ENCODE measurements at places on chromosomes 2 and 18.

DNA sequence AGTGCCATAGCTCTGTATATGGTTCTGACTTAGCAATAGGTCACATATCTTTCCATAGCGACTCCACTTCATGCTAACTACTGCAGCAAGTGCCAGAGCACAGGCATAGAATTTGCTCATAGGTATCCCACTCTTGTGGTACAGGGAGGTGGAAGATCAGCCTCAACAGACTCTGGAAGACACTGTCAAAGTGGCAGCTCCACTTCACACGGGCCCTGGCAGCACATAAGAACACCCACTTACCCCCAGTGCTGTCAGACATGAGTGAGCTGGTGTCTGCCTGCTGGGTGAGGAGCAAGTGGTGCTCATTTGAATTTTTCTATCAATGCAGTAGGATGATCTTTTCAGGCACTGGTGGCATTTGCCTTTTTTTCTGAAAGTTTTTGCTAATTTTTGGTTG, 48.6 kb downstream of the BCL2L11 start:
- no peak for DNase-seq

DNA sequence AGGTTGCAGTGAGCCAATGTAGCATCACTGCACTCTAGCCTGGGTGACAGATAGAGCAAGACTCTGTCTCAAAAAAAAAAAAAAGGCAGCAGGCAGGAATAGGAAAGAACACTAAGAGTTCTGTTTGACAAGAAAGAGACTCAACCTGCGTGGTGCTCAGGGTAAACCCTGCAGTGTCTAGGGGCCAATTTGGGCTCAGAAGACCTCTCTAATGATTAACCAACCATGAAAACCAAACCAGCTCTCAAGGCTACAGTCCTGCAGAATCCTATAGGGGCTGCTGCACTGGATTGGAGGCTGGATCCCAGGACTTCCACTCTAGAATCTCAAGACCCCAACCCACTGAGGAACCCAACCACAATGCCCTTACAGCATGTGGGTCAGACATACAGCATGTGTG, 2.4 kb downstream of the TRABD2A start:
- DNase-seq = no peak

- no peak for DNase-seq
Measured at GRCh38 chr2:39429746-39430145, 7.3 kb downstream of the MAP4K3 start.

DNA sequence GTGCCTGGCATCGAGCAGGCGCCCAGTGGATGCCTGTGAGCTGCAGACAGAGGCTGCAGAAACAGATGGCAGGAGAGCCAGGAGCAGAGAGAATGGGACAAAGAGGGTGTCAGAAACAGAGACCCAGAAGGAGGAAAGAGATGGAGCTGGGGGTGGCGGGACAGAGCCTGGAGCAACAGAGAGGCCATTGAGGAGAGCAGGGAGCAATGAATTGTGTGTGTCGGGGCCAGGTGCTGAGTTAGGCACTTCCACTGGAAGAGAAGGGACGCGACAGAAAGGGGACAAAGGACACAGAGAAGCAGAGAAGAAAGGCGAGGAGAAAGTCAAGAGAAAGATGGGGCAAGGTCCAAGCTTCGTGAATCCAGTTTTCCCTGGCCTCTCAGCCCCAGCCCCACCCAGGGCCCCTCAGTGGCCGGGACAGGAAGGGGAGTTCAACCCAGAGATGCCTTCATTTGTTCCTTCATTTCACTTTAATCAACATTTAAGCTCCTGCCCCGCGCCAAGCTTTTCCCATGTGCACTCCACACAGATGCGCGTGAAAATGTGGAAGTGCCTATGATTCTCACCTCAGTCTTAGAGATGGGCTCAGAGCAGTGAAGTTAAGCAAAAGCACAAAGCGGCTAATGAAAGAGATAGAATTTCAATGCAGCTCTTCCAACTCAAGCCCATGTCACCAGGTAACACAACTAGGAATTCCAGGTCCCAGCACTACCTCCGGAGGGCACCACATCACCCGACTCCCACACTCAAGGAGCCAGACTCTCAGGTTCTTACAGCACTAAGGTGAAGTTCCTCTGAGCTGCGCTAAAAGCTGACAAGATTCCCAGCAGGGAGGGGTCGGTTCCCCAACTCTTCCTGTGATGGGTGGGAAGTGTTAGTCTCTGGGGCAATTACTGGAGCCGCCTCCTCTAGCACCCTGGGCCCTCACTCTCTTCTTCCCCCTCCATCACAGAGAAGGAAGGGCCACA, 55.1 kb downstream of the TNS1 start:
- no peak for DNase-seq

DNA sequence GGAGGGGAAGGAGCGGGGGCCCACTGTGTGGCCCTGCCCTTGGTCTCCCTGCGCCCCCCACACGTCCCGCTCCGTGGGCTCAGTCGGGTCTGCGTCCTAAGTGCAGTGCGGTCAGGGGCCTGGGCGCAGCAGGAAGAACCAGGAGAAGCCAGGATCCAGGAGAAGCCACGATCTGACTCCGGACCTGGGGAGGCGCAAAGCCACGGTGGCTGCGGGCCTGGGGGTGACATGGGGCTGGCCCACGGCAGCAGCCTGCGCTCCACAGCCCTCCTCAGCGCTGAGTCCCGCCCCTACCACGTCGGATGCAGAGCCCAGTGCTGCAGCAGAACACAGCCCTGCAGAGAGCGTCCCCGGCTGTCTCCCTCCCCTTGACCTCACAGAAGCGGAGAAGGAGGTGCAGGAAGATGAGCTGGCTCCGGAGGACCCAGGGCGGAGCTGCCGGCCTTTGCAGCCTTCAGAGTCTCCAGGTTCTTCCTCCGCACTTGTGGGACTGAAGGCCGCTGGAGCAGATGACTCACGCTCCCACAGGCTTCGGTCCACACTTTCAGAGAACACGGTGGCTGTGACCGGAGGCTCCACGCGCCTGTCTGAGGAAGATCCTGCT, 589.2 kb upstream of the SALL3 start:
- no peak for DNase-seq

- DNase-seq = no peak
Measured at GRCh38 chr18:2855560-2856350, 8.9 kb downstream of the EMILIN2 start.

GRCh38 chr2:171141320-171141719, 19.4 kb downstream of the TLK1 start:
- no peak for DNase-seq

DNA sequence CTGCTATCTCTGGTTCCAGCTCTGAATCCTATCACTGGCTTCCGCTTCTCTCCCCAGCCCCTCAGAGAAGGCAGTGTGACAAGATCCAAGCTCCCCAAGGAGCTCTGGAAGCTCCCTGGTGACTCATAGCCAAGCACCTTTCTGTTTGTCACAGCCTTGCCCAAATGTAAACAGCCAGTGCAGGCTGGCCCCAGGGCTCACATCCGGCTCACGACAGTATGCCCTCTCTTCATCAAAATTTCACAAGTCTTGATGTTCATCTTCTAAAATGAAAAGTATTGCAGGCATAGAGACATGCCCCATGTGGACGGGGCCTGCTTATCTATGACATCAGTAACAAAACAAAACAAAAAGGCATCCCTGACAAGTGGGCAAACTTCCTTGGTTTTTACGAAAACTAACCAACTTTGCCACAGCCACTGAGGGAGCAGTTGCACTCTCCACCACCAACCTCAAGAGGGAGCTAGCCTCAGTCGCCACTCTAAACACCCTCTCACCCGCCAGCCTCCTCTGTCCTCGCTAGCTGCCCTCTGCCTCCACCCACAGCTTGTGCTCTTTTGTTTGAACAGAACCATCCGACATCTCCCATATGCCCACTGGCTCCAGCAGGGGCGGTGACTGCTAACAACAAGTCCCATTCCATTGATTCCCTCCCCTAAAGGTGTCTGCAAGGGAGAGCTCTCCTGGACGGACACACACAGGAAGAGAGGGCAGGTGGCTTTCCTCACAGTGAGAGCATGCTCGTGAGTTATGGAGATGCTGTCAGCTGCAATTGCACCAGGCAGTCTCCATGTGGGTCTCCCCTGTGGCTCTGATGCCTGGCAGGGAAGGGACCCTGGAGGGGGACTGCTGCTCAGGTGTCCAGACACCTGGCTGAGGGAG, 71.0 kb upstream of the DAPL1 start:
- peak; percentile 33 for DNase-seq

DNA sequence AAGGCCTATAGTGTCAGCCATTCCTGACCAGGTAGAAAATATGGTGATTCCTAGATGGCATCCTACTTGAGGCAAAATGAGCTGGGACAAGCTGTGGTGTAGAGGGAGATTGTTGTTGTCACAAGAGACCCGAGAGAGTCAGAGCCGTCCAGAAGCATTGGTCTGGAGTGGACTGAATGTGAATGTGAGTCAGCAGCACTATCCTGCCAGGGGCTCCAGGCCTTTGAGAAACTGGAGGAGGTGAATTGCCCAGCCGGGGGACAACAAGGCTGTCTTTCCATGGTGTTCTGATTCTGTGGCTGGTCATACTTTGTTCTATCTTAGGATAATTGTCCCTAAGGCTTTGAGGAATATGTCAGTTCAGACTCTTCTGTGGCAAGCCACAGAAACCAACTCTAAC, 29.4 kb upstream of the EIF2AK3 start:
- no peak for DNase-seq

DNA sequence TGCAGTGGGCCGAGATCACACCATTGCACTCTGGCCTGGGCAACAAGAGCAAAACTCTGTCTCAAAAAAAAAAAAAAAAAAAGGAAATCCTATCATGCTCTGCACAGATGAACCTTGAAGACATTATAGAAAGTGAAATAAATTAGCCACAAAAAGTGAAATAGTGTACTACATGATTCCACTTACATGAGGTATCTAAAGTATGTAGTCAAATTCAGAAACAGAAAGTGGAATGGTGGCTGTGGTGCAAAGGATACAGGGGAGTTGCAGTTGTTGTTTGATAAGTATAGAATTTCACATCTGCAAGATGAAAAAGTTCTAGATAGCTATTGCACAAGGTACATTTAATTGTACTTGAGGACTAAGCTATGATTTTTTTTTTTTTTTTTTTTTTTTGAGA, 5.2 kb downstream of the ZRANB3 start:
- no peak for DNase-seq

- DNase-seq = no peak
Measured at GRCh38 chr2:158125756-158126498, 24.3 kb downstream of the UPP2 start.

DNA sequence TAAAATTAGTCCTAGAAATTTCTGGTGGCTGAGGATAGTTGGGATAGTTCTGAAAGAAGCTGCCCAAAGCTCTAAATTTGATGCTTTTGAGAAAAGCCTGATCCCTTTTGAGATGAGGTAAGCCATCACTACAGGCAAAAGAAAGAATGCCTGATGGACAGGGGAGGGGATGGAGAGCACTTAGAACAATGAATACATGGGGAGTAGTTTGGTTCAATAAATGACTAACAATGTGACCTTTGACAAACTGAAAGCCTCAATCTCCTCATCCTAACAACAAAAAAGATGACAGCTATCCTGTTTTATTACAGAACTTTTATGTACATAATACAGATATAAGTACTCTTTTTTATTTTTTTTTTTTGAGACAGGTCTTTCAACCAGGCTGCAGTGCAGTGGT, 42.7 kb downstream of the GFPT1 start:
- DNase-seq = peak; percentile 31

DNA sequence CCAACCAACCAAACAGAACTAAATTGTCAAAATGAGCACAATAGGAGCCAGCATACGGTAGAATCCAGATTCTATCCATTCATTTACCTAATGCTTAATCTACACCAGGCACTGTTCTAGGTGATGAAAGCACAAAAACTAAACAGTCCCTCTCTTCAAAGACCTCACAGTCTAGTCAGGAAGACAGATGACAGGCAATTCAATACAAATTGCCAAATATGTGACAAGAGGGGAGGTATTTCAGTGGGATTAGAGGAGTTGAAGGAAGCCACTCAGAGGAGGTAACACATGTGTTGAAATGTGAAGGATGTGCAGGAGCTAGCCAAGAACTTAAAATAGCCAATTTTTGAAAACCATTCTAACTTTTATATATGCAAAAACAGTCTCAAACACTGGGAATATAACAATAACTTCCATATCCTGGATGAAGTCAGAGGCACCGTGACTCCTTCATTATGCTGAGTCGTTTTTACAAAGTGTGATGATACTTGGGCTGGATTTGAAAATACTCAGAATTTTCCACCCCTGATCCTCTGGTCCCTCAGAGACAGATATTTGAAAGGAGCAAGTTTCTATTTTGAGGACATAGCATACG, 204.9 kb downstream of the PID1 start:
- DNase-seq = no peak

DNA sequence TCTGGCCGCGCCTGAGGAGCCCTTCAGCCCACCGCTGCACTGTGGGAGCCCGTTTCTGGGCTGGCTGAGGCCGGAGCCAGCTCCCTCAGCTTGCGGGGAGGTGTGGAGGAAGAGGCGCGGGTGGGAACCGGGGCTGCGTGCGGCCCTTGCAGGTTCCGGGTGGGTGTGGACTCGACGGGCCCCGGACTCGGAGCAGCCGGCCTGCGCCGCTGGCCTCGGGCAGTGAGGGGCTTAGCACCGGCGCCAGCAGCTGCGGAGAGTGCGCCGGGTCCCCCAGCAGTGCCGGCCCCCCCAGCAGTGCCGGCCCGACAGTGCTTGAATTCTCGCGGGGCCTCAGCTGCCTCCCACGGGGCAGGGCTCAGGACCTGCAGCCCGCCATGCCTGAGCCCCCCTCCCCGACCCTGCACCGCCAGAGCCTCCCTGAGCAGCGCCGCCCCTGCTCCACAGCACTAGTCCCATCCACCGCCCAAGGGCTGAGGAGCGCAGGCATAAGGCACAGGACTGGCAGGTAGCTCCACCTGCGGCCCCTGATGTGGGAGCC, 534.2 kb downstream of the ZNF804A start:
- DNase-seq = no peak

DNA sequence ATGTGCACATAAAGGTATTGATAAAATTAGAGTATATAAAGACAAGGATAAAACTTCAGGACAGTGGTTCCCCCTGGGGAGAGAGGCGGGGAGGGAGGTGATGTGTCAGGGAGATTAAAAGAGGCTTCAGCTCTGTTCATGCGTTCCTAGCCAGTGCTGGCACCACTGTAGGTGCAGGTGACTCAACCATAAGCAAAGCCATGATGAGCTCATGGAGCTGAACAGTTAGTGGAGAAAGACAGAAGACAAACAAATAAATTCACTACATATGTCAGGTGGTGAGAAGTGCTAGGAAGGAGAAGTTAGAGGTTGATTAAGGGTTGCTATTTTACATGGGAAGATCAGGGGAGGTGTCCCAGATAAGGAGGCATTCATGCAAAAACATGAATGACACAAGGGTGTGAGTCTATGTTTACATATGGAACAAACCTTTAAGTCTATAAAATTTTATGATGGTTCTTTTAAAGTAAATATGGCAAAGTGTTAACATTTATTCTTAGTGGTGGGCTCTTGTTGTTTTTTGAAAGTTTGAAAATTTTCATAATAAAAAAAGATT, 136.0 kb downstream of the ANKRD44 start:
- no peak for DNase-seq

Measured in neural progenitor cell (in vitro differentiated cells).